ENCODE measurements at places on chromosomes 12 and 14.

DNA sequence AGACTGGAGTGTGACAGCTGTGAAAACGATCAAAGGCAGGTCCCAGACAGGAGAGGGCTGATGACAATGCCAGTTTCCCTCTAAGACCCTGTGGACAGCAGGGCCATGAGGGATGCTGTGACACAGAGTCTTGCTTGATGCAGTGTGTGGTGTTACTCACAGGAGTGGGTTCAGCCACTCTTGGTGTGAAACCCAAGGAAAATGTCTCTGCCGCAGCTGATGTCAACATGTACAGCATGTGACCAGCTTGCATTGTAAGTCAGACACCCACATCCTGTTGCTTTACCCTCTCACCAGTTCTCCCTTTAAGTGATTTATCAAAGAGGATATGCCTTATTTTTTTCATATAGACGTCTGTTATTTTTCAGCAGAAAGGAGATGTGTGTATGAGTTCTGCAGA lies 268.6 kb downstream of the BTG1 start:
- no peak for DNase-seq

- no peak for DNase-seq
Measured at GRCh38 chr14:50058113-50058512, 58.3 kb downstream of the VCPKMT start.

DNA sequence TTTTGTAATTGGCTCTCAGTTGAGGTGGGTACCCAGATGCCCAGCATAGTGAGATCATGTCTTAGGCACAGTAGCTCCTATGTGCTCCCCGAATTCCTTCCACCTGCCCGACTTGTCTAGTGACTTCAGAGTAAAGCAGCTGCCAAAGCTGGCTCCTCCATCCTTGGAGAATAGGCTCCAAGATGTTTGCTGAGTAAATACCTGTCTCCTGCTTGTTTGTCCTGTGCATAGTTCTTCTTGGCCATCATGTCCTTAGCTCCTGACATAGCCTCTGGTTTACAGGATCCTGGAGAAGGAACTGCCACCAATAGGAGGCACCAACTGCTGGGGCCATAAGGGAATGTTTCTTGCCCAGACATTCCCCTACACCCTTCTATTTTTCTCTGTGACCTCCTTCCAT lies 52.6 kb upstream of the CISTR start:
- no peak for DNase-seq

- no peak for DNase-seq
Measured at GRCh38 chr12:64729909-64730587, 29.2 kb downstream of the GNS start.

- no peak for DNase-seq
Measured at GRCh38 chr12:23552417-23552816, 397.1 kb downstream of the SOX5 start.

DNA sequence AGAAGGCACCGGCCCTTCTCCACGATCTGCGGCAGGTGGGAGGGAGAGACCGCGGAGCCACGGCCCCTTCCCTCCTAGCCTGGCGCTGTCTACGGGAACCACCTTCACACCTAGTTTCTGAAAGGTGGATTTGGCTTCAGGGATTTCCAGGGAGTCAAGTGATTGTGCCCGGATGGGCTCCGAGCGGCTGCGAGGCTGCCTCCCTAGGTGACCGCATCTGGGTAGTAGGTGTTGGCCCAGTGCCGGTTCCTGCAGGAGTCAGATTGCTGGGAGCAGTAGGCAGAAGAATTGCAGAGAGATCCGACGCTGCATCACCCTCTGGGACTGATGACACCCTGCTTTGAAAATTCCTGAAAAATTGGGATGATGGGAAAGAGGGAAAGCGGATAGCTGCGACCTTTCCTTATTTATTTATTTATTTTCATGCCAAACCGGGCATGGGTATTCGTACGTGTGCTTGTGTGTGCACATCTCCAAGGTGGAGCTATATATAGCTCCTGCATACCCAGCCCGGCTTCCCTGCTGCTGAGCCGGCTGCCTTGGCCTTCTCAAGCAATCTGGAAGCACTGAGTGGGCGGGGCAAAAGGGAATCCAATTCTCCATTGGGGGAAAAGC lies 1.1 kb downstream of the CNTN1 start:
- no peak for DNase-seq

DNA sequence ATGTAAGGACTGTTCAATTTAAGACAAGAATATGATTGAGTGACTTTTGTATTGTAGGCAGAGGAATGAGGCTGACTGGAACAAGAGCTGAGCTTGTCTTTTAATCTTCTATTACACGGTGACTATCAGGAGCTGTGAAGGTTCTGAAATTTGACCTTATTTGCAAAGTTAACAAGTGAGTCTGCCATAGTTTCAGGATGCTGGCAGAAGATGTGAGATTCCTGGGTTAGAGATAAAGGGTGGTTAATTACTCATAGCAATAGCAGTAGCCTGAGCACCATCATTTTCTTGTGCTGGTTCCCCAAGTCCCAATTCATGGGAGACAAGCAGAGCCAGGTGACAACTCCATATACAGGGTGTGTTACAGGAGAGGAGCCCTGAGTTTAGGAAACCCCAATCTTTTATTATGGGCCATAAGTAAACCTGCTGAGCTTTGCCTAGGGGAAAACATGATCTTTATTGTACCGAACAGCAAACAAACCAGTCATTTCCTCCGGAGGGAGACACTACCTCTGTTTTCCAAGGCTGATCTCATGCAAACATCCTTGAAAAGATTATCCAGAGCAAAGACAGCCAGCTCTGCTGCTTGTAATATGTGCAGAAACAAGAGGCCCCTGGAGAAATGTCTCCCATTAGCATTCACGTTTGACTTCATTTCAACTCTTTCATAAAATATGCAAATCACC lies 51.7 kb upstream of the DDX11 start:
- DNase-seq, result peak; percentile 34

Data from DMS79 (cell line).